Transverse colon (tissue), 4 donors: ENCODE measurements at places on chromosomes 16 and 17. TPM values are rescaled to one million over a fixed set of nuclear protein-coding genes. Genes with fewer than 3 reads are reported as not detected.
A peak's percentile ranks its signal among the peaks of the same experiment; 100 is the strongest.

DNA sequence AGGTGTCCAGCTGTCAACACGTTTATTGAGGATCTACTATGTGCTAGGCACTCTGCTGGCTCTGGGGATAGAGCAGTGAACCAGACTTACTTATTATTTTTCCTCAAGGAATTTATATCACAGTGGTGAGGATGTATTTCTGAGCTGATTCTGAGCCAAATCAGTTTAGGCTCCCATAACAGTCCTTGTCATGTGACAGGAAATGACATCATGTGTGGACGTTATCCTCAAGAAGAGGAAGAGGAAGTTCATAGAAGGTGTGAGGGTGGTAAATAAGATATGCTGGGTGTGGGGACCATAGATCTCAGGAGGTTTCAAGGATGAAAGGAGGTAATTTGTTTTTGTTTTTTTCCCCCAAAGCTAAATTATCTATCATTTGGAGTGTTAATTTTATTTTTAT, 873.5 kb upstream of the EEF2KMT start:
- no peak overlapping the region for H3K4me3 ChIP-seq
- no peak overlapping the region for H3K27ac ChIP-seq
- H3K36me3 ChIP-seq = no peaks in the 10 kb centered on the region
- DNase-seq = no peak

GRCh38 chr17:7915179-7915610, 894 bp downstream of the RNF227 start:
- peaks cover 19% of the 10 kb centered on the region for H3K4me1 ChIP-seq
- peak overlapping the region; percentile 17 for H3K4me3 ChIP-seq
- peaks cover 5% of the 10 kb centered on the region for H3K36me3 ChIP-seq
- H3K27ac ChIP-seq = peak overlapping the region; percentile 97
- peak; percentile 29 for DNase-seq

DNA sequence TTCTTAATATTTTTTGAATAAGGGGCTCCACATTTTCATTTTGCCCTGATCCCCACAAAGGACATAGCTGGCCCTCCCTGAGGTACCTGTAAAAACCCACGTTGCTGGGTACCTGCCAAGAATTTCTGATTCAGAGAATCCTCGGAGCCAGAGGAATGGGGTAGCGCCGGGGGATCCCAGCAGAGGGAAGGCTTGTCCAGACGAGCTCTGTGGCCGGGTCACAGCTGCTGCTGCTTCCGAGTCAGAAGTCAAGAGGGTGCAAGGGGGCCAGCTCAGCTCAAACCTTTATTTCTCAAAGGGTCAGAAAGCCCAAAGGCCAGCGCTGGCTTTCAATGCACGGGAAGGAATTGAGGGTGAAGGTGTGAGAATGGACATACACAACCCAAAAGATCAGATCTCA, 68.9 kb upstream of the SDK2 start:
- H3K4me3 ChIP-seq = no peak overlapping the region
- peaks cover 20% of the 10 kb centered on the region for H3K27me3 ChIP-seq
- H3K4me1 ChIP-seq = no peaks in the 10 kb centered on the region
- no peaks in the 10 kb centered on the region for H3K36me3 ChIP-seq

- H3K4me1 ChIP-seq = peaks cover 5% of the 10 kb centered on the region
- H3K4me3 ChIP-seq = peak overlapping the region; percentile 53
These were observed 23.6 kb upstream of the ABR start for GRCh38 chr17:1203111-1203966.

- H3K27ac ChIP-seq = no peak overlapping the region
- no peaks in the 10 kb centered on the region for H3K36me3 ChIP-seq
- DNase-seq = peak; percentile 56
These were observed 9.9 kb downstream of the CMTM2 start for GRCh38 chr16:66588981-66589713.

DNA sequence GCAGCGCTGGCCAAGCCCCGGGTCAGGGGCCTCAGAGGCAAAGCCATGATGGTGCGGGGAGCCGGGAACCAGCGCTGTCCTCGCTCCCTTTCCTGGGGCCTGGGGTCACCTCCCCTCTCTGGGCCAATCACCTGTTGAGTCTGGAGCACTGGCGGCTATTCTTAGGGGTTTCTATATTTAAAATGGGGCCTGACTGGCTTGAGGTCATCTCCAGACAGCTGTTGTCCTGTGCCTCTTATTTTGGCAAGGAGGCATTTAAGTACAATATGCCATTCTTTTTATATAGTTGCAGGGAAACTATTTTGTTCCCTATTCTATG, at the start of gene COX6A2:
COX6A2 (minus strand) TSS at position 82 of the 319 bp plus-strand sequence; CDS start at position 47, 35 bp downstream.
- no peak for DNase-seq
- peak within 1 kb of the TSS; percentile 15 for H3K4me3 ChIP-seq
- H3K4me1 ChIP-seq = peaks cover 3% of the 10 kb centered on the region
- H3K27ac ChIP-seq = no peak within 1 kb of the TSS
- no peaks in the 10 kb centered on the region for H3K27me3 ChIP-seq

DNA sequence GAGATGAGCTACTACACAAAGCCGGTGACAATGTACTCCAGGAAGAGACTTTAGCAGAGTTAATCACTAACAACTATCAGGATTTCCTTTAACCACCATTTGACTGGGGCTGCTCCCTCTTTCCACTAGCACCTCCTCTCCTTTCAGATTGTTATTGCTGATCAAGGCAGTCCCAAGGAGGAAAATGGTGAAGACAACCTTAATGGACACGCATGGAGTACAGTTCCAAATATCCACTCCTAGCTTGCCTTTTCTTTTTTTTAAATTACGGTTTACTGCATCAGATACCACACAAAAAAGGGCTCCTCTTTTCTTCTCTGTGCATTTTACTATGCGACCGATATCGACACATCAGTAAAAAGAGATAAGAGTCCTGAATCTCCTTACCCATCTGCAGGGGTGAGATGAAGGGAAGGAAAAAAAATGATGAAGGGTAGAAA, 30.9 kb downstream of the FAM222B start:
- no peaks in the 10 kb centered on the region for H3K36me3 ChIP-seq
- H3K4me1 ChIP-seq = peaks cover 45% of the 10 kb centered on the region
- H3K27ac ChIP-seq = peak overlapping the region; percentile 96

DNA sequence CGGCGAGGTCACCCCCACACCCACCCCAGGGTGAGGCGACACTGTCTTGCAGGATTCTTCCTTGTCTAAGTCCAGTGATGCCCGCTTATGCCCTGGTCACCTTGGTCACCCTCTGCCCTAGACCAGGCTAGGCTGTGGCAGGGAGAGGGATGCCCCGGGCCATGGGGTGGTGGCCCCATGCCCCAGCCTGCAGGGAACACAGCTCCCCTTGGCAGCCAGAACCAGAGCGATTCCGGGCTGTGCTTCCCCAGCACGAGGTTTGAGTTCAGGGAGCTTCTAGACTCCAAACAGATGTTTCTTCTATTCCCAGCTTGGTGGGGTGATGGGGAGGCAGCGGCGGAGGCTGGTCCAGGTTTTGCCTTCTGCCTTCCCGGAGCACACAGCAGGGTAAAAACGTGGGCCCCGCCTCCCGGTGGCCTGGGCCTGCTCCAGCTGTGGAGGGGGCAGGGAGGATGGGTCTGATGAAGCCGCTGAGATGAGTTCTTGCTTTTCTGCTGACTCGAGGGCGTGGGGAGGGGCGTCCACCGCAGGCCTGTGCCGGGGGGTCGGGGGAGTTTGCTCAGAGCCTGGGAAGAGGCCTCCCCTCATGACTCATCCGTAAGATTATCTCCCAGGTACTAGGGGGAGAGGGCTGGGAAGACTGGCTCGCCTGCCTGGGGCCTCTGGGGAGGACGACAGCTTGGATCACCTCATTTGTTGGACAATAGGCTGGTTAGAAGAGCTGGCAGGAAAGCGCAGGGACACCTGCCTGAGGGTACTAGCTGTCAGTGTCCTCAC, 15.4 kb downstream of the SMTNL2 start:
- peaks cover 9% of the 10 kb centered on the region for H3K4me1 ChIP-seq
- no peak for DNase-seq
- H3K27me3 ChIP-seq = no peaks in the 10 kb centered on the region
- no peak overlapping the region for H3K4me3 ChIP-seq

GRCh38 chr17:4520060-4520893, 21.6 kb downstream of the SPNS2 start:
- no peaks in the 10 kb centered on the region for H3K27me3 ChIP-seq
- H3K4me3 ChIP-seq = no peak overlapping the region
- no peak for DNase-seq
- H3K27ac ChIP-seq = peak overlapping the region; percentile 46
- H3K4me1 ChIP-seq = peaks cover 8% of the 10 kb centered on the region
- H3K36me3 ChIP-seq = no peaks in the 10 kb centered on the region

- peaks cover 63% of the 10 kb centered on the region for H3K4me1 ChIP-seq
- peaks cover under 1% of the 10 kb centered on the region for H3K36me3 ChIP-seq
- DNase-seq = no peak
- H3K4me3 ChIP-seq = no peak overlapping the region
- no peak overlapping the region for H3K27ac ChIP-seq
These were observed 3.0 kb downstream of the SMCR8 start for GRCh38 chr17:18318117-18318516.

DNA sequence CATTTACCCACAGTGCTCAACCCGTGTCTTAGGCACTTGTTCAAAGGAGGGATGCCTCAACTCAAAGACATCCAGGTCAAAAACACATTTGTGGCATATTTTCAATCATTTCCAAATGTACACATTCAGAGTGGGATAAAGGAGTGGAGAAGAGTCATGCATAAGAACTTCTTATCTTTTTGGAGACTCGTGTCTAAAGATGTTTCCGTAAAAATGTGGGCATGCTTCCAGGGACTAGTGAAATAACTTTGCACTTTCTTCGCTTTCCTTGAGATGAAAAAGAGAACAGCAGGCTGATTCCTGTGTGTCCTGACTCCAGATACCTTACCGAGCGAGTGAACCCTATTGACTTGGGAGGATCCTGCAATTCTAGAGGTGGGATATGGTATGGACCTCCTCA, 256.6 kb upstream of the KCNJ16 start:
- H3K4me1 ChIP-seq = no peaks in the 10 kb centered on the region
- DNase-seq = no peak
- H3K36me3 ChIP-seq = no peaks in the 10 kb centered on the region
- no peak overlapping the region for H3K27ac ChIP-seq
- no peaks in the 10 kb centered on the region for H3K27me3 ChIP-seq

Gene FAAP100
- total RNA-seq = 29.1 TPM

Gene HCRT
- not detected for total RNA-seq

Gene TBC1D3G
- total RNA-seq = 5.6 TPM

Gene MXRA7
- total RNA-seq = 54.5 TPM

Gene GCGR
- total RNA-seq = 0.64 TPM

Gene SLC46A1
- total RNA-seq = 15.9 TPM

Gene C17orf58
- 19.5 TPM for total RNA-seq
